ENCODE measurements at places on chromosomes 2 and 18.

- DNase-seq, result no peak
Measured at GRCh38 chr2:57209799-57210198, 836.8 kb upstream of the VRK2 start.

GRCh38 chr2:70124983-70125480 is 37.8 kb downstream of the PCBP1 start:
- no peak for DNase-seq

DNA sequence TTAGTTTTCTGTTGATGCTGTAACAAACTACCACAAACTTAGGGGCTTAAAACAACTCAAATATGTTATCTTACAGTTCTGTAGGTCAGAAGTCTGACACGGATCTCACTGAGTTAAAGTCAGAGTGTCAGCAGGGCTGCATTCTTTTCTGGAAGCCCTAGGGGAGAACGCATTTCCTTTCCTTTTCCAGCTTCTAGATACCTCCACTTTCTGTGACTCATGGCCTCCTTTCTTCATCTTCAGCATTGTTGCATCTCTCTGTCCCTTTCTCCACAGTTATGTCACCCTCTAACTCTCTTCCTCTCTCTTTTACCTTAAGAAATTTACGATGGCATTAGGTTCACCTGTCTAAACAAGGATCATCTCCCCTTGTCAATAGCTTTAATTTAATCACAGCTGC is 13.3 kb upstream of the PPP4R1 start:
- DNase-seq, result no peak

DNA sequence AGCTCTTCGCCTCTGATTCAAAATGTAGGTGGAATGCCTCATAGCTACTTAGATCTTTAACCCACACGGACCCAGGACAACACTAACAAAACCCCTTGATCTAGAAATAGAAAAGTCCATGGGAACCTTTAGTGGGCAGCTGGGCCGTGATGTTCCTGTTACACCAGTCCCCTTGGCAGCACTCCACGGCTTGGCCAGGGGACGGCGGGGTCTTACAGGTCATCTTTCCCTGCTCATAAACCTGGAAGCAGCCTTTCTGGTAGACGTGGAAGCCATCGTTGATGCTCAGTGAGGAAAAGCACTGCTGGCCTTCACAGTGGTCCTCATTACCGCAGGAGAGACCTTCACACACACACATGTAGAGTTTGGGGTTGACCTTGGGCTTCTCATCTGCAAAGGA is 95.9 kb downstream of the ACVR1 start:
- no peak for DNase-seq

DNA sequence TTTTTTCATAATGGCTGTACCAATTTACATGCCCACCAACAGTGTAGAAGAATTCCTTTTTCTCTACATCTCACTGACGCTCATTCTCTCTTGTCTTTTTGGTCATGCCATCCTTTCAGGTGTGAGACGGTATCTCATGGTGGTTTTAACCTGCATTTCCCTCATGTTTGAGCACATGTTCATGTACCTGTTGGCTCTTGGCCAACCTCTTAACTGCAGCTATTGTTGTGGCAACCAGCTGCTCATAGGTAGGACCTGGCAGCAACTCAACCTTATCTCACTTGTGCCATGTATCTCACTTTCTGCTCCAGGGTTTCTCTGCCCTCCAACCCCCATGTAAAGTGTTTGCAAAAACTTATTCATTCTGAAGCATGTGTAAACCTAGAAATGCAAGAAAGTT is 167.5 kb downstream of the UPP2 start:
- no peak for DNase-seq

DNA sequence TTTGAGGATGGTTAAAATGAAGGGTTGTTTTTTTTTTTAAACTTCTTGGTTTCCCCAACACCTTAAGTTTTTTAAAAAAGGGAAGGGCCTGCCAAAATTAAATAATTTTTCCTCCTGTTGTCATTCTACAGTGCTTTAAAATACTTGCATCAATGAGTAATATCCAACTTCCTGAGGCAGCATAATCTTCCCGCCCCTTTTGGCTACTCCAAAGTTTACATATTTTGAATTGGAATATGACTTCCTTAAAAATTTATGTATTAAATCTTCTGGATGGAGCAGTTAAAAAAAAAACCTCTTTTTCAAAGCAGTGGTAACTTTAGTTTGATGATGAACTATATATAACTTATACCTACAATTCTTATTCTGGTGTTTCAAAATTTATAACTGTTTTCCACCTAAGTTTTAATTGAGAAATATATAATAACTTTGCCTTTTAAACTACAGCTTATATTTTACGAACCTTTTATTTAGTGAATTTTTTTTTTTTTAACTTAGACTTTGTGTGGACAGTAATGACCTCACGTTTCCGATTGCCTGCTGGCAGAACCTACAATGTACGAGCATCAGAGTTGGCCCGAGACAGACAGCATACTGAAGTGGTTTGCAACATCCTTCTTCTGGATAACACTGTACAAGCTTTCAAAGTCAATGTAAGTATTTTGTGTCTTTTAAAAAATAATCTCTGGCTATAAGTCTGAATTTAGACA is 49.8 kb downstream of the PTPN4 start:
- peak; percentile 73 for DNase-seq

GRCh38 chr2:3491306-3491705 is 28.0 kb downstream of the ADI1 start:
- no peak for DNase-seq

DNA sequence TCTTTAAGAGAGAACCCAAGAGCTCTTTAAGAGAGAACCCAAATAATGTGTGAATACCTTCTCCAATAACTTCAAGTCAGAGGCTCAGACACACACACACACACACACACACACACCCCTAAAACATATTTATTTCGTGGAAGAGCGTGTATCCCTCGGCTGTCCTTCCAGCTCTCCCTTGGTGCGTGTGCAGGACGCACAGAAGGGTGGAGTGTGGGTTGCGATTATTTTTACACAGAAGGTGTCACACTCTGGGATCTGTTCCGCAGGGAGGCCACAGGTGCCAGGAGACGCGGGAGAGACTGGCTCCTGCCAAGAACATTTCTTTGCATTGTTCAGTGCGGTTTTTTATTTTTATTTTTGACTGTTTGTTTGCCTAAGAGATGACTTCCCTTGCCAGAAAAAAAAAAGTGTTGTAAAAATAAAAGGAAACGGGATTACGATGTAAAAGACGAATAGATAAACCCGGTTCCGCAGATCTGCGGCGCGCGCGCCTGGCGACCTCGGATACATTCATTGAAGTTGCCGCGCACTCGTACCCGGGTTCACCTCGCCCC is 47.3 kb upstream of the ATP6V1B1 start:
- no peak for DNase-seq

- DNase-seq, result no peak
Measured at GRCh38 chr2:23452372-23452771, 67.4 kb downstream of the KLHL29 start.

DNA sequence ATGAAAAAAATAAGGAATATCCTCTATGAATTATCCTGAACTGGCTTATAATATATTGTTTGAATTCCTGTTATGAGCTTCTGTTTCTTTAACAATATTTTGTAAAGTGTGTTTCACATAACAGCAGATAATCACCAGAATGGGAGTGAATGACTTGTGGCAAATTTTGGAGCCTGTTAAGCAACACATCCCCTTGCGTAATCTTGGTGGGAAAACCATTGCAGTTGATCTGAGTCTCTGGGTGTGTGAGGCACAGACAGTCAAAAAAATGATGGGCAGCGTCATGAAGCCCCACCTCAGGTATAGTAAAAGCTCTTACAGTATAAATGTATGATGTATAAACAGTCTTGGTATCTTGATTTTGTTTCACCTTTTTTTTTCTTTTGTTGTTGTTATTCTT is 5.9 kb downstream of the GEN1 start:
- DNase-seq, result no peak

DNA sequence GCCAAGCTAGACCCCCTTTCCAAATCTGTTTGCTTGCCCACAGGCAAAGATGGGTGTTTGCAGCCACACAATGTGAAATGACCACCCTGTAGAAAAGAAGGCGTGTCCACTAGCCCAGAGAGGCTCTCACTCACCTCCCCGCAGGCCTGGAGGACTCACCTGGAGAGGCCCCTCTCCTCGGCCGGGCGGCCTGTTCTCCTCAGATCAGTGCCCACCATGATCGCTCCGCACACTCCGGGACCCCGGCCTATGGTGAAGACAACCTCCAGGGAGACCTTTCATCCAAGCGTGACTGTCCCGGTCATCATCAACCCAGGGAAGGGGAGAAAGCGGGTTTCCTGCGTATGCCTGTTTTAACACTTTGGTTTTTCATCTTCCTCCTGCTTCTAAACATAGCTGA is 328.7 kb upstream of the SALL3 start:
- DNase-seq, result no peak

- DNase-seq, result no peak
Measured at GRCh38 chr2:98395977-98396376, 48.7 kb upstream of the INPP4A start.
